ENCODE measurements at places on chromosomes 5 and 9.

GRCh38 chr5:42984307-42984706 lies 55.8 kb downstream of the ANXA2R start:
- peak; percentile 63 for DNase-seq

DNA sequence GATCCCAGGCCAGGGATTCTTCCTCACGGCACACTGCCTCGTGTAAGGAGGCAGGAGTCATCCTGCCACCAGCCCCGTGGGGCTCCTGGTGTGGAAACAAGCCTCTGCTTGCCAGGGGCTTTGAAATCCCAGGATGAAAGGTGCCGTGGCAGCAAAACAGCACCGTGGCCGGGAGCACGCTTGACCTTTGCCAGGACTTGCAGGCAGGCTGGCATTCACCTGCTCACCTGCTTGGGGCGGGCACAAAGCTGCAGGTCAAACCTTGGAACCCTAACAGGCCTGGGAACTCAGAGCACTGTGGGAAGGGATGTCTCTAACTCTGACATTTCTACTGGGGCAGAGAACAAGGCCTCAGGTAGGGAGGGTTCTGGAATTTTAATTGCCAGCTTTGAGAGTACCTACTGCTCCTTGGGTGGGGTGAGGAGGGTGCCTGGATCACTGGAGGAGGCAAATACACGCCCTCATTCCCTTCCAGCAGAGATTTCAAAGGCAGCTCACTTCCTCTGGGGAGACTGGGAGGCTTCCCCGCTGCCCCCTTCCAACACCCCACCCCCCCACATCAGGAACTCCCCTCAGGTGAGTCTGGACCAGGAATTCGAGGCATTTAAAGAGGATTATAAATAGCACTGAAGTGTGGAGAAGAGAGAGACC lies 45.6 kb upstream of the STXBP1 start:
- DNase-seq: peak; percentile 85

DNA sequence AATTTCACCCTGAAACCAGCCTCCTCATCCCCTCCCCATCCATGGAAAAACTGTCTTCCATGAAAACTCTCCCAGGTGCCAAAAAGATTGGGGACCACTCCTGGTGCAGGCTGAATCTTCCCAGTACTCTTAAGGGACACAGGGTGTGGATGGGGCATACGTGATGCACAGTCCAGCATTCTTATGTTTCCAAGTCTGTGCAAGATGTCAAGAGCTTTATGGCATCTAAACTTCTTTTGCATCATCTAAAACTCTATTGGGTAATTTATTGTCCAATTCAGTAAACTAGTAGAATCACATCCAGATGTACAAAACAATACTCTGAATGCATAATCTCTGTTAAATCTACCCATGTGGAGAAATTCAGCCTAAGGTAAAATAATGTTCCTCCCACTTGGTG lies 9.3 kb upstream of the FGD3 start:
- no peak for DNase-seq

- no peak for DNase-seq
These were observed 10.0 kb upstream of the STRBP start for GRCh38 chr9:123278361-123278760.

DNA sequence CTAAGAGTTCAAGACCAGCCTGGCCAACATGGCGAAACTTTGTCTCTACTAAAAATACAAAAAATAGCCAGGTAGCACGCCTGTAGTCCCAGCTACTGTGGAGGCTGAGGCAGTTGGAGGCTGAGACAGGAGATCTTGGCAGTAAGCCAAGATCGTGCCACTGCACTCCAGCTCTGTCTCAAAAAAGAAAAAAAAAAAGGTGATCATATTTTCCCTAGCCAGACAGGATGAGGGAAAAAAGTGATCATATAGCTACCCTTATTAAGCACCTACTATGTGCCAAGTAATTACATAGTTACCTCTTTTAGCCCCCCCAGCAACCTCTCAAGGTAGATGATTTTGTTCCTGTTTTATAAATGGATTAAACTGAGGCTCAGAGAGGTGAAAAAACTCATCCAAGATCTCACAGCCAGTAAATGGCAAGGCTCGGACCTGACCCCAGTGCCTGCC lies 18.1 kb upstream of the RPL26L1 start:
- no peak for DNase-seq

DNA sequence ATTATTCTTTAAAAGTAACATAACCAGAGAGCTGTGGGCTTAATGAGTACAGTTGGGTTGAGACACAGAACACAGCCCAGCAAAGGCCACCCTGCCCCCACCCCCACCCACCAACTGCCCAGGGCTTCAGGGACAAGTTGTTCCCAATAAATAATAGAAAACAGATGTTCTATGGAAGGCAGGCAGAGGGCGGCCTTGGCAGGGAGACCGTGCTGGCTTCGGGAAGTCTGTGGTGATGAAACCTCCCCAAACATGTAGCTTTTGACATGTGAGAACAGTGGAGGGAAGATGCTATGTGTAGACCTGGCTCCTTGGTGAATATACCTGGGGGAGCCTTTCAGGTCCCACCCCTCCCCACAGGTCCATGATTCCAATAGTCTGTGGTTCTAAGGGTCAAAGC lies 10.0 kb downstream of the TRAF1 start:
- DNase-seq: no peak

DNA sequence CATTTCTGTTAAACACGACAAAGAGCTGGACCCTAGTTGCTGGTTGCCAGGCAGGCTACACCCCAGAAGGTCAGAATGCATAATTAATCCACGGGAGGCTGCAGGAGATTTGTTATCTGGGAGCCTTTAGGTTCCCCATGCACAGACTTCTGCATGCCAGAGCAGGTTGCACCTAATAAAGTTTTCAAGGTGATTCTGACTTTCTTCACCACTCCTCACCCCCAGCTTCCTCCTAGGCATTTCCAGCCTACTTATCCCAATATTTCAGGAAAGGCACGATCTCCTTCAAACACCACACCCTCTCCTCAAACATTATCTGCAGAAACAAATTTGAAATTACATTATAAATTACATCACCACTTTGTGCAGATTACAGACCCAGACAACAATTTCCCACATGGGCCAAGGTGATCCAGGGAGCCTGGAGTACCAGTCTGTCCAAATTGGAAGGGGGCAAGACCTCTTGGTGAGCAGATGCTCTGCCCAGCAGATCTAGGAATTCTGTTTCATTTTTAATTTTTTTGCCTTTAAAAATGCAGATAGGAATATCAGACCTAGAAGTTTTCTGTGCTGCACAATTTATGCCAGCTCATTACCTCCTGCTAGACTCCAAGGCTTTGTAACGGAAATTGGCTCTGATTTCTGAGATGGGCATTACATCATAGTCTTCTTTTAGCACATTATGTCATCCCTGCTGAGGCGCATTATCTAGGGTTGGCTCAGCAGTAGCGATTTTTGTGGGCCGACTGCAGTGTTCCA lies 363.4 kb upstream of the SLC30A5 start:
- peak; percentile 50 for DNase-seq

GRCh38 chr5:128538250-128539037 lies 399 bp upstream of the FBN2 start:
- peak; percentile 79 for DNase-seq

DNA sequence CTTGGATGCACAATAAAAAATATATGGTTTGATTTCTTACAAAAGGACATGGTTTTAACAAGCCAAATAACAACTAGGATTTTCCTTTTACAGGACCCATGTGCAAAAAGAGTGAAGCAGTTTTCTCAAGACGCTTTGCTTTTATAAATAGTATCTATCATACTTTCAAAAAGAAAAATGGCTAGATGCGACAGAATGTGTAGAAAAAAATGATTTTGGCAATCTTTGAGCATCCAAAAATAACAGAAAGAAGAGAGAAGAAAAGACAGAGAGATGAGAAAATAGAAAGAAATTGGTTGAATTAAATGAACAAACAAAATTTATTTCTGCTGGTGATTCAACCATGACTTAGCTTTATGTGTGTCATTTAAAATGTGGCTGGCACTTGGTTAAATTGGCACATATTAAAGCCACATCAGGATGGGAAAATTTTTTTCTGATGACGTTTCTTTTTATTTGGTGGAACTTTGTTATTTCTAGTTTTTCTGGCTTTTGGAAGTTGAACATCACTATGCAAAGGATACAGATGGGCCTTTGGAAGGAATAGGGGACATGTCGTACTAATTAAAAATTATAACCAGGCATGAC lies 35.6 kb upstream of the NREP start:
- no peak for DNase-seq

DNA sequence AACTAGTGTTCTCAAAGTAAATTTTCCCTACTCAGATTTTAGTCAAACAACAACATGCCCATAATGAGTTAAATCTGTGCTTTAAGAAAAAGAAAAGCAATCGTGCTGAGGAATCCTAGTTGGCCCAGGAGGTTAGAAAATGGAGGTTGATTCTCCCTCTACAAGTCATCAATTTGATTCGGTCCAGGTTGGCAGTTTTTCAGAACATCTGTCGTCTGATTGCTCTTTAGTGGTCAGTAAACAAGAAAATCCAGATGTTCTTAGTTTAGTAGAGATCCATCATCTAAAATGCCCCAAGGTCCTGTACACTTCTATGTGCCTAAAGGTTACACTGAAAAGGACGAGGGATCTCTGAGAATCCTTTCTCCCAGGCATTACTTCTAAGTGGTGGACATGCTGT lies 659.2 kb downstream of the MTRR start:
- DNase-seq: no peak

- DNase-seq: peak; percentile 19
These were observed 6.2 kb downstream of the ZNF883 start for GRCh38 chr9:113005777-113006176.

GRCh38 chr5:1073239-1074102 lies 38.4 kb downstream of the SLC12A7 start:
- no peak for DNase-seq

DNA sequence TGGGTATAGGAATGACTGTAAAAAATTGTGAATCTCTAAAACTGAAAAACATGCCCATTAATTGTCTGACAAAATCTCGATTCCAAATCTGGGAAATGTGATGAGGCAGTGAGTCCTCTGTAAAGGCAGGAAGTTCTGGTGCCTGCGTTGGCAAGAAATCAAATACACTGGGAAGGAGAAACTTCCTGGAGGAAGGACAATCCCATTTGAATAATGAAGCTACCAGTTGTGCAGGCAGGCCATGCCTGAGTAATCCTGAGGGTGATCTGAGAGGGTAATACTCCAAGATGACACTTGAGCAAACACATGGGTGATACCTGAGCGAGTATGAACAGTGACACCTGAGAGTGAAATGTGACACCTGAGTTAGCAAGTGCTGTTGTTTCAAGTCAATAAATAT lies 49.7 kb downstream of the KIF24 start:
- peak; percentile 35 for DNase-seq

DNA sequence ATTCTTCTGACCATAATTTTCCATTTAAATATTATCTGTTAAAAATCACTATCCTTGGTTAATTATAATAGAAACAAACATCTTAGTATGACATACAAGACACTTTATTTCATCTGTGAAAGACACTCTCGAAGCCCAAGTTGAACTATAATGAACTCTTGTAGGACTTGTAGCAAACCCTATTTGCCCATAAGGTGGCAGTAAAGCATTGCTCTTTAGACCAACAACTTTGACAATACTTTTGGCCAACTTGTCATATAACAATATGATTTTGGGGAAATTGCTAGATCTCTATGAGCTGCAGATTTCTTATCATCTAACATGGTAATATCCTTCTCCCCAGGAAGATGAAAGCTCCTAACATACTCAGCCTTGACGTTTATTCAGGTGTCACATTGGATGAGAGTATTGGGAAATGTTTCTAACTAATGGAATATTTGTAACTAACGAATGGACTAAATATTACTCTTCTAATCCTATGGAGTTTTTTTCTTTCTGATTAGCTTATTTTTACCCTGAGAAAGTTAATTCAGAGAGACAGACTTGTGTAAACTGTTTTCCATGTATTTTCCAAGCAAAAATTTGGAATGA lies 11.0 kb downstream of the SPINK14 start:
- DNase-seq: peak; percentile 34

GRCh38 chr5:157213527-157214243 lies 33.0 kb downstream of the ITK start:
- DNase-seq: no peak

GRCh38 chr5:161685461-161685860 lies at the start of gene GABRA6:
GABRA6 (plus strand) TSS chr5:161685721; CDS start chr5:161685990, 269 bp downstream.
- DNase-seq: no peak

DNA sequence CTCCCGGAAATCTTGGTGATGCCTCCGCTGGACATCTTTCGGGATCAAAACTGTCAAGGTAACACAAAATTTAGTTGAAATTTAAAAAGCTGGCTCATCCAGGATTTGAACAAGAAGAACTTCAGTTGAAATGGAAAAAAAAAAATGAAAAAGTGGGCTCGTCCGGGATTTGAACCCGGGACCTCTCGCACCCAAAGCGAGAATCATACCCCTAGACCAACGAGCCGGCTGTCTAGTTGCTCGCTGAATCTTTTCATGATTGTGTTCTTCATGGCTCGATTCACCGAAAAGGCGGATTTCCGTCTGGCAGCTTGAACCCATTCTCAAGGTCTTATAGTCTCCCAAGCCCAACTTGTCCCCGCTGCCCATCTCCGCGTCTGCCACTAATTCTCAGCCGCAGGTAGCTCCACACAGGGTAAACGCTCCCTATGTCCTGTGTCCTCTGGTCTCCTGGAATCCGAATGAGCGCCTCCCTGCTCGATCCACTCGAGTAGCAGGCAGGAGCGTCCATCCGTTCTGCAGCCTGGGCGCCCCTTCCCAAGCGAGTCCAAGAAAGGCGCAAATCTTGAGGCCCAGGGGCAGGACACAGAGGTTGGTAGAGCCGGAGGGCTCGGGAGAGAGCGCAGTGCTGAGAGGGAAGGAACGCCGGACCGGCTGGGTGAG lies 16.2 kb downstream of the TRIM7 start:
- DNase-seq: no peak

- DNase-seq: no peak
These were observed 209.6 kb upstream of the SLC30A5 start for GRCh38 chr5:68884144-68884754.

DNA sequence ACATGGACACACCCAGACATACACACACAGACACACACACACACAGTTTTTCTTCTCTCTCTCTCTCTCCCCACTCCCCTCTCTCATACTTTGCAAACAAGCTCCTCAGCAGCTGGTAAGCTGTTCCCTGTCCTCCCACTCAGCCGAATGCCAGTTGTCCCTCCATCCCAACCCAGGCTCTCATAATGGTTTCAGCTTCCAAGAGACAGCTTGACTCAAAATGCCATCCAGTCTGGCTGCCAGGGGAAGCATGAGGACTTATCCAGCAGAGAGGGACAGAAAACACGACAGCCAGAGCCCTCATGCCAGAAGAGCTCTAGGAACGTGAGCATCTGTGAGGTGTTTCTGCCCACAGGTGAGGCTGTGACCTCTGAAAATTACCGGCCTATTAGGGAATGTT lies 112.6 kb upstream of the SPDL1 start:
- DNase-seq: no peak

GRCh38 chr5:167478188-167478587 lies 813.3 kb upstream of the WWC1 start:
- DNase-seq: no peak

GRCh38 chr5:17989567-17990563 lies 355.6 kb downstream of the TAF11L14 start:
- DNase-seq: no peak

GRCh38 chr9:129131300-129132145 lies 20.3 kb downstream of the PTPA start:
- DNase-seq: peak; percentile 89

DNA sequence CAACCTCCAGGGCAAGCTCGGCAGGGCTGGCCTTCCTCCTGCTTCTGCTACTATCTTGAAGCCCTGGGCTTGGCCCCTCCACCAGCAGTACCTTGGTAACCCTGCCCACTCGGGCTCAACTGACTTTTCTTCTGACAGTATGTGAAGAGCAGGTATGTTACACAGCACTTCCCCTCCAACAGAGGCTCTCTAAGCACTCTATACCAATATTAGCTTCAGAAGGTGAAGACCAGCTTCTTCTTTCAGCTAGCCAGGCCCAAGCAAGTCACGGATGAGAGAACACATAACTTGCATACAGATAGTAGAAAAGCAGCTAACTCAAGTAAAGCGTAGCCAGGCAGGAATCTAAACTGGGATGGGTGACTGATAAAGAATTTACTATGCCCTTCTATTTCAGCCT lies 64.3 kb downstream of the FEM1C start:
- no peak for DNase-seq
